ENCODE measurements at places on chromosomes 5 and 9.
A peak's percentile ranks its signal among the peaks of the same experiment; 100 is the strongest.

DNA sequence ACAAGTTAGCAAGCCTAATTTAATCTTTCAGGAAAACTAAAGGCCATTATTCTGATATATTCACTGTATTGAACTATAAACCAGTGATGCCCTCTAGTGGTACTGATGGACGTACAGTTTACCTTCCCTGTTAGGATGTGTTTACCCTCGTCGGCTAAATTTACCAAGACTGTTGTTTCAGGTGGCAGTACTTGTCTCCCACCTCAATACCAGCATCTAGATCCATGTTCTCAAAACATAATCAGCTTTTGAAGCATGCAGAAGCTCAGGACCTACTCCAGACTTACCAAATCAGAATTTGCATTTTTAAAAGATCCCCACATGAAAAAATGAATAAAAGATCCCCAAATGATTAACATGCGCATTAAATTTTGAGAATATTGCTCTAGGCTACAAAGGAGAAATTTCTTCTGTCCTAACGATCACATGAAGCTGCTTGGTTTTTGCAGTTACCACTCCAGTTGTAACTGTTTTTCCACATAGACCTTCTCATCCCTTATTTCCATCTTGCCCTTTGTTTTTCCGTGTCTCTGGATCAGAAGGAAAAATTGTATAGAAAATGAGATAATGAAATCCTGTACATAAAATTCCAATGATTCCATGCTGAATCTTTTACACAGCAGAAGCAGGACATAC lies 3.2 kb upstream of the BAAT start:
- peak; percentile 56 for DNase-seq

- DNase-seq = no peak
Measured at GRCh38 chr9:110125207-110125751, 82.7 kb downstream of the C9orf152 start.

DNA sequence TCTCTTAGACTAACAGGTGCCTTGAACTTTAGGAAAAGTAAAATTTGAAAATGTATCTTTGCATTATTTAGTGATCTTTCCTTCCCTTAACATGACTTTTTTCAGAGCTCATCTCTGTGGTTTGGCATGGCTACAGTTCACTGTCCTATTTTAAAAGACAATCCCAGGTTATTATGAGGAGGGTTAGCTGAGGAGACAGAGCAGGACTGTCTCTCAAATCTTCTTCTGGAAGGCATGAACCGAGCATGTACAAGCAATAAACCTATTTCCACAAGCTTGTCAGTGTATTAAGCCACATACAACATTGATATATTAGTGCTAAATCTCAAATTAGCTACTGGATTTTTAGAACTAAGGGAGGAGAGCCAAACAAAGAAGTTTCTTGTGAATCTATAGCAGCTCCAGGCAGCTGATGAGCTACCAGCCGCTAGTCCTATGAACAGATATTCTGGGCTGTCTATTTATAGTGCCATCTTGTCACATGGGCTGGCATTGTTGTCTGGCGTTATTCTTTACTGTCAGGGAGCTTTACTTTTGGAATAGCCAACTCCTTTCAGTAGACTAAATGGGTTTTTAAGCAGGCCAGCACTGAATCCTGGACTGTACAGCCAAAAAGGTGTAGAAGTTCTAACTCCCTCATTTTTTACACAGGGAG lies 171.2 kb upstream of the ACTBL2 start:
- DNase-seq = no peak

GRCh38 chr9:35976726-35977125 lies 18.8 kb upstream of the OR2S2 start:
- DNase-seq = peak; percentile 1

DNA sequence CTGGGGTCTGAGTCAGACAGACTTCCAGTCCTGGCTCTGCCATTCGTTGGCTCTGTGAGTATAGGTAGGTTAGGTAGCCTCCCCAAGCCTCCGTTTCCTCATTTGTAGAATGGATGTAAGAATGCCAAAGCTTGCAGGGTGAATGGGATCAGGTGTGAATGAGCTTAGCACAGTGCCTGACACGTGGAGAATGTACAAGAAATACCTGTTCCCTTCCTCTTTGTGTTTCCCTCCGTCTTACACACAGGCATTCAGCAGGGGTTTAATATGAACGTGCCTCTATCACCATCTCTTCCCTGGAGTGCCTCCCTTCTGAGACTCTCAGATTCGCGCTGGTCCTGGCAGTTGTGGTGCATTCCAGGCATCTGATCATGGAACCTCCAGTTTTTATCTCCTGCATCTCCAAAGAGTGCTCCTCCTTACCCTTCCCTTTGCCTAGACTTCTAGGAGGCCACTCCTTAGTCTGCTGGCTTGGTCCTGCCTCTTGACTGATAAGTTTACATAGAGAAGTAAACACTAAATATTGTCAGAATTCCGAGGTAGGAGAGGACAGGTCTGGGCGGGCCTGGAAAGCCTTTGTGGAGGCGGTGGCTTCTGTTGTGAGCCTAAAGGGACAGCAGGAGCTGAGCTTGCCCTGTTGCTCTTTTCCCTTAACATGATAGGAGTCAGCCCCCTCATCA lies 199.4 kb downstream of the AOPEP start:
- no peak for DNase-seq

DNA sequence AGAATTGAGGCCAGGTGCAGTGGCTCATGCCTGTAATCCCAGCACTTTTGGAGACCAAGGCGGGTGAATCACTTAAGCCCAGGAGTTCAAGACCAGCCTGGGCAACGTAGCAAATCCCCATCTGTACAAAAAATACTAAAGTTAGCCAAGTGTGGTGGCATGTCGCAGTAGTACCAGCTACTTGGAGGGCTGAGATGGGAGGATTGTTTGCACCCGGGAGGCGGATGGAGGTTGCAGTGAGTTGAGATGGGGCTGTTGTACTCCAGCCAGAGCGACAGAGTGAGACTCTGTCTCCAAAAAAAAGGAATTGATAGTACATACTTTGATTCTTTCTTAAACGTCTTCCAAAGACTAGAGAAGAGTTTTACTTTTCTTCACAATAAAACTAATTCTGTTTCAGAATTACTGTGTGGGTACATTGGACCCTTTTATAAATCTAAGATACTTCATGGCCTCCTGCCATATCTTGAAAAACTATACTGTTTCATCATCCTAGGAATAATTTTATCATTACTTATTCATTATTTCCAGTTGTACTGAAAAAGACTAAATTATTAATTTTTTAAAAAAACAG lies 132.0 kb upstream of the GRHPR start:
- DNase-seq = no peak

GRCh38 chr5:1096838-1097237 lies 15.0 kb downstream of the SLC12A7 start:
- no peak for DNase-seq

- DNase-seq = no peak
Measured at GRCh38 chr5:54388811-54389210, 66.7 kb upstream of the HSPB3 start.

DNA sequence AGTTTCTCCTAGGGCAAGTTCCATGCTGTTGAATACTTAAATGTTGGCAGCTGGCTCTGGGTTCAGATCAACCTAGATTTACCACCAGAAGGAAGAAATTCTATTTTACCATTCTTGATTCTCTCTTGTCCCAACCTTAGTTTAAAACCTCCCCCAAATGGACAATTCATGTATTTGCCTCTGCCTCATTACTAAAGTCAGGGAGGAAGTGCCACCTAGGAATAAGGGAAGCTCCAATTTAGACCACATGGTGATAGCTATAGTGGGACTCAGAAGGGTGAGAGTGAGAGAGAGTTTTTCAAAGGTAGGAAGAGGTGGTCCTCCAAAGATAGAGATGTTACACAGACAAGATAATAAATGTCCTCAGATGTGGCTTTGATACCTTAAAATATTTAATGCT lies 53.4 kb upstream of the PAM start:
- no peak for DNase-seq

- no peak for DNase-seq
Measured at GRCh38 chr9:92969516-92970466, 22.5 kb downstream of the FGD3 start.

DNA sequence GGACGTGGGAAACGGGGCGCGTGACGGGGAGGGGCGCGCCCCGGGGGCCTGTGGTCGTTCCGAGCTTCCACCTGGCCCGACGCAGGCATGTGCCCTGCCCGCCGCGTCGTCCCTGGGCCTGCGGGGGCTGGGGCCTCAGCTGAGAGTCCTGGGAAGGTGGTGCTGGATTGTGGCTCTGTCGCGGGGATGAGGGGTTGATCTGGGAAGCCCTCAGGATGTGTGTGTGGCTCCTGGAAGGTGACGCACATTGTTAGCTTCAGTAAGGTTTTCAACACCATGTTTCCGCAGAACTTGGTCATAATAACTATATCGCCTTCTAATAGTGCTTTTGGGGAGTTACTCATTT lies 589.1 kb downstream of the MTRR start:
- peak; percentile 1 for DNase-seq

DNA sequence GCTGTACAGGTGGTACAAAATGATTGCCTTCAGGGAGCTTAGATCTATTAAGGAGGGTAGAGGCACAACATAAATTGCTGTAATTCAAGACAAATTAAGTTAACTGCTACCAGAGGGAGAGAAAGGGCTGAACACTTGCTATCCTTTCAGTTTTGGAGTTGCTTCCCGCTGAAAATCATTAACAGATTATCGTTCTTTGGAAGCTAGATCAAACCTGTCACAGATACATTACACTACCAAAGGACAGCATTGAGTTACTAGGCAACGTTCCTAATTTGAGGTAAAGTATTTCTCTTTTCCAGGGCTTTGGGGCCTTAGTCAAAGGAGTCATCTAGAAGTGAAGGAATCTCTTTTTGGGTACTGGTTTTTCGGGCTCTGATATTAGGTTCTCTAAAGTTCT lies 84.7 kb upstream of the DHFR start:
- DNase-seq = no peak

- DNase-seq = no peak
Measured at GRCh38 chr5:126864042-126864688, 87.2 kb downstream of the LMNB1 start.

DNA sequence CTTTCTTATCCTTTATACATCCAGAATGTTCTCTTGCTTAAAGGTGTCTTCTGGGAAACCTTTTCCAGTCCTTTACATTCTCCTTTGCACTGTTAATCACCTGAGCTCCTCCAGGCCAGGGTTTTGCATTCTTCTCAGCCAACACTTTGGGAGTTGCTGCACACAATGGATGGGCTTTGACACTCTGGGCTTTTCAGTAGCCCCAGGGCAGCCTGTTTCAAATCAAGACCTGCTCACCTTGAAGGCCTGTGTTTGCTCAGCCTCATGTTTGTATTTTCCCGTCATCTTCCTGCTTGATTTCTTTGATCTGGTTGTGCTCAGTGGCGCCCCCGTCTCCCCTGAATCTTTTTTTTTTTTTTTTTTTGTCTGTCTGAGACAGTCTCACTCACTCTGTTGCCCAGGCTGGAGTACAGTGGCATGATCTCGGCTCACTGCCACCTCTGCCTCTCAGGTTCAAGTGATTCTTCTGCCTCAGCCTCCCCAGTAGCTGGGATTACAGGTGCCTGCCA lies 41.0 kb downstream of the DMRT1 start:
- DNase-seq = no peak
